ENCODE measurements at places on chromosomes 11 and 22.

- no peak for DNase-seq
These were observed 13.4 kb downstream of the TMPRSS13 start for GRCh38 chr11:117915672-117916235.

GRCh38 chr22:23232094-23232905, 52.0 kb downstream of the BCR start:
- DNase-seq: no peak

GRCh38 chr11:126444072-126444471, 88.6 kb downstream of the ST3GAL4 start:
- DNase-seq: no peak

DNA sequence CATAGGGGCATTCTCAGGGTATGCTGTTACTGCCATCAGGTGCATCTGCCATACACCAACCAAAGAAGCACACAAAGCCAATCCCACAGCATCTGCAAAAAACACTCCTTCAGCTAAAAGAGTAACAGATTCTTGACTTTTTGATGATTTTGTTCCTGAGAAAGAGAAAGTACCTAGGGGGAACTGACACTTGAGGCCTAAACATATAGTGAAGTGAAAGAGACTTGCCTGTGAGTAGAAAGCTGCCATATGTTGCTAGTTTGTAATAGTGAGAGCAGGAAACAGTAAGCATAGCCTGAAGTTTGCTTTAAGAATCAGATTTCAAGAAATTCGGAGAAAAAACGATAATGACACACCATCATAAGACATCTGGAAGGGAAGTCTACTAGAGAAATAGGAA, 97.9 kb upstream of the CTSC start:
- DNase-seq: no peak

- no peak for DNase-seq
These were observed 41.5 kb upstream of the CCND1 start for GRCh38 chr11:69599502-69599901.

GRCh38 chr11:120056301-120057027, 81.4 kb downstream of the TRIM29 start:
- DNase-seq: no peak

- no peak for DNase-seq
These were observed 3.5 kb downstream of the PGGHG start for GRCh38 chr11:292211-293121.

DNA sequence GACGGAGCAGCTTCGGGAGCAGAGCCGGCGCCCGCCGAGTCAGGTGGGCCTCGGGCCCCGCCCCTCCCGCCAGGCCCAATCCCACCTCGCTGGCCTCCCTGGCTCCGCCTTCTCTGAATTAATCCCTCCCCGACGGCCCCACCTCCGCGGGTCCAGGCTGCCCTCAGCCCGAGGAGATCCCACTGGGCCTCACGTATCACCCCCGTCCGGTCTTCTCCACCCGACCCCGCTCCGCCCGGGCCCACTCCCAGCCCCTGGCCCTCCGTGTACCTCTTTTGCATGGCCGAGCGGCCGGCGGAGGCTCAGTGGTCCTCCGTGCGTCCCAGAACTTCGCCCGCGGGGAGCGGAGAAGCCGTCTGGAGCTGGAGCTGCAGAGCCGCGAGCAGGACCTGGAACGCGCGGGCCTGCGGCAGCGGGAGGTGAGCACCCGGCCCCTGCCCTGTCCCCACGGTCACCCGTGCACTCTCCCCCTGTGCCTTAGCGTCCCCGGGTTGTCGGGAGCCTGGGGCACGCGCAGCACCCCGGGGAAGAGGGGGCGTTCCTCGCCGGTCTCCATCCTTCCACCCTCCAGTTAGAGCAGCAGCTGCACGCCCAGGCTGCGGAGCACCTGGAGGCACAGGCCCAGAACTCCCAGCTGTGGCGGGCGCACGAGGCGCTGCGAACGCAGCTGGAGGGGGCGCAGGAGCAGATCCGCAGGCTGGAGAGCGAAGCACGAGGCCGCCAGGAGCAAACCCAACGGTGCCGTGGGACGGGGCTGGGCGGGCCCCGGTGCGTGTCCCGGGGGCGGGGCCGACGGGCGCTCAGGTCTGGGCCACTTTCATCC, 2.2 kb upstream of the CD151 start:
- DNase-seq: peak; percentile 90

DNA sequence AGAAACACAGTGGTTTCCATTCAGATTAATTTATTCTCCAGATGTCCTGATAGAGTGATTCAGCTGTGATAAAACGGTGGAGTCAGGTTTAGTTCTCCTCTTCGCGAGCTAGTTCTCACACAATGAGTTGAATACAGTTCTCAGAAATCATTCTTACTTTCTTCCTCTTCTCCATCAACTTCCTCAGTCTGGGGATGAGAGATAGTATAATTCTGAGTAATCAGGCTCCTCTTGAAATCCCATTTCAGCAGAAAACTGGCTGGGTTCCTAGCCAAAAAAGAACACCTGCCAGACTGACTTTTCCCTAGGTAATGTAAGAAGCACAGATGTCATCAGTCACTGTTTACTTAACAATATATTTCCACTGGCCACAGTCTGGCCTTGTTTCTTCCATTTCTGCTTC, 76.7 kb downstream of the SVIP start:
- no peak for DNase-seq

DNA sequence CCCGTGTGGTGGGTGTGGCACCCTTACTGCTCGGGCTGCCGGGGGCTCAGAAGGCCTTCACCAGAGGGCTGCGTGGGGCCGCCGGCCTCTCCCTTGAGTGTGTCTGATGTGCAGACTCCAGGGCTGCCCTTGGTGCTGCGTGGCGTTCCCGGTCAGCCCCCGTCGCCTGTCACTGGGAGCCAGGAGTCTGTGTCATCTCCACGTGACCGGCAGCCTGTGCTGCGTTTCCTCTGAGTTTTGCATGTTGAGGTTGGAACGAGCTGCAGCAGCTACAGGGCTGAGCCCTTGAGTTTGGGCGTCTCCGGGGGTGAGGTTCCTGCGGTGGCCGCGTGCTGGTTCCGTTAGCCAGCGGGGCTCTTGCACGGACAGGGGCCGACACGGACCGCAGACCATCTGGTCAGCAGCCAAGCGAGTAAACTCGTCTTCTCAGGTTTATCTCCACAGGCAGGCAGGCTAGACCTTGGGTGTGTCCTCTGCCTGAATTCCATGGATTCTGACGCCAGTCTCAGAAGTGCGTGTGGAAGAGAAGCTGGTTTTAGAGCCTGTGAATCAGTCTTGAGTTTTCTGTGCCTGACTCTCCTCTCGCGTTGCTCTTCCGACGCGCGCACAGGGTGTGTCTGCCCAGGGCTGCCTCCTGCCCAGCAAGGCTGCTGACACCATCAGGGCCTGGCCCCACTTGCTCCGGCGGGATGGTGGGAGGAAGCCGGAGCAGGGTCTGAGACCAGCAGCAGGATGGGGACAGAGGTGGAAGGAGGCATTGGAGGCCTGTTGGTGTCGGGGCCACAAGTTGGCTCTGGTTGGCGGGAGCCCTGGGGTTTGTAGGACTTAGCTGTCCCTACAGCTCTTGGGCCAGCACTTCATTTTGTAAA, 10.5 kb downstream of the PTDSS2 start:
- peak; percentile 77 for DNase-seq

DNA sequence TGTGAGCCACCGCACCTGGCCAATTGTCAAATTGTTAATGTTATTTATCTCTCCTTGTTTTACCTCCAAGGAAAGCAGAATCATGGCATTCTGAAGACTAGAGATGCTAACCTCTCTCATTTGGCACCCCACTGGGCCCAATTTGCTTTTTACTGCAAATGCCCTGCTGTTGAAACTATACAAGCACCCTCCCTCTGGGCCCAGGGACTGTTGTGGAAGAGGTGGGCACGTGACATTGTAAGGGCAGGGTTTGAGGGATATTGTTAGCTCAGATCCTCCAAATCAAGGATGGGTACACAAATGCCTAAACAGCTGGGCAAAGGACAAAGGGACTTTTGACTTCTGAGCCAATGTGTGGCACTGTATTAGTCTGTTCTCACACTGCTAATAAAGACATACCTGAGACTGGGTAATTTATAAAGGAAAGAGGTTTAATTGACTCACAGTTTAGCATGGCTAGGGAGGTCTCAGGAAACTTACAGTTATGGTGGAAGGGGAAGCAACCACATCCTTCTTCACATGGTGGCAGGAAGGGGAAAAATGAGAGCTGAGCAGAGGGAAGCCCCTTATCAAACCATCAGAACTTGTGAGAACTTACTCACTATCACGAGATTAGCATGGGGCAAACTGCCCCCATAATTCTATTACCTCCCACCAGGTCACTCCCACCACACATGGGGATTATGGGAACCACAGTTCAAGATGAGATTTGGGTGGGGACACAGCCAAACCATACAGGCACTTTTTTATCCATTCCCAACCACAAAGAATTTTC, 6.5 kb upstream of the ALDH3B2 start:
- no peak for DNase-seq

DNA sequence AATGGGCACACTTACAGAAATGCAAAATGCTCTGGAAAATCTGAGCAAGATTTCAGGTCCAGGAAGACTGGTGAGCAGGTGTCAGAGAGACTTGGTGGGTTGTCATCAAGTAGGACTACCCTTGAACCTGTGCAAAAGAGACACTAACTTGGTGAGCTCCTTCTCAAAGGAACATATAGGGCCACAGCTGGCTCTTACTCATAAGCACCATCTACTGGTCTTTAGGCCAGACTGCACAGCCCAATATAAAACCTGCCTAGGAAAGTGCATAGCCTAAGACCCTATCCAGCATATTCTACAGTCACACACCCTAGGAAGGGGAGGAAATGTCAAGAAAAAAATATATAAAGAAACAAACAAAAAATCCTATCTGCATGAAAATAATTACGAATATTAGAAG, 18.2 kb upstream of the OR10W1 start:
- DNase-seq: peak; percentile 62

DNA sequence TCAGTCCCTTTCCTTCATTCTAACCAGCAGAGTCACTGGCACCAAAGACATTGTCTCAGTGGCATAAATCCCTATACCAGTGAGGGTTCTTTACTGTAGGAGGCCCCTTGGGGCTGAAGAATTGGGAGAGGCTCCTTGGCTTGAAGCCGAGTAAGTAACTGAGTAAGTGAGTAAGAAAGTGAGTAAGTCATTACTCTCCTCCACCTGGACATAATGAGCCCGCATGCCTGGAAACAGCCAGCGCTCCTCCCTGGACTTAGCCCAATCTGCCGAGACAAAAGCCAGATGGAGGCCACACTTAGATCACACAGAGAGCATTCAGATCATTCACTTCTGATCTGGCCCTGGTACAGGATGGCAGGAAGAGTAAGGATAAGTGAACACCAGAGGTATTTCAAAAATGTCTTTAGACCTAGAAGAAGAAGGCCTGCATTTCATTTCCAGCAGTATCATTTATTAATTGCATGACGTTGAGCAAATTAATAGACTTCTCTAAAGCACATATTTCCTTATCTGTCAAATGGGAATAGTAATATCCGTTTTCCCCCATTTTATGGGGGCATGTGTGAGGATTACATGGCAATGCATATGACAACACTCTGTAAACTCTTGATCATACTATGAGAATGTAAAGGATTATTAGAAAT, 8.2 kb upstream of the MICAL3 start:
- DNase-seq: no peak

DNA sequence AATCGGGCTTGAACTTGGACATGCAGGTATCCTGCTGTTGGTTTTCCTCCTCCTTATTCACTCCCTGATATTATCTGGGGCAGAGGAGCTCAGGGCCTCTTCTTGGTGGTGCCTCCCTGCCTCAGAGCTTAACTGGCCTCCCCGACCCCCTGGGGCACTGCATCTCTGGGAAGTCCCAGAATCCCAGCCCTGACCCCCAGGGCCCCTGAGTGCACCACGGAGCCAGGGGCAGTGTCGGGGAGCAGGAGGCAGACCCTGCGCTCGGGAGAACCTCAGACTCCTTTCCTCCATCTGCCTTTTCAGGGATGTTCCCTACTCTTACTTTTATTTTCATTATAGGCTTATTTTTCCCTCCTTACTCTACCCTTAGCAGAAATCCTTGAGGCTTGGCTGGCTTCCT, 537.0 kb downstream of the BRD1 start:
- no peak for DNase-seq

DNA sequence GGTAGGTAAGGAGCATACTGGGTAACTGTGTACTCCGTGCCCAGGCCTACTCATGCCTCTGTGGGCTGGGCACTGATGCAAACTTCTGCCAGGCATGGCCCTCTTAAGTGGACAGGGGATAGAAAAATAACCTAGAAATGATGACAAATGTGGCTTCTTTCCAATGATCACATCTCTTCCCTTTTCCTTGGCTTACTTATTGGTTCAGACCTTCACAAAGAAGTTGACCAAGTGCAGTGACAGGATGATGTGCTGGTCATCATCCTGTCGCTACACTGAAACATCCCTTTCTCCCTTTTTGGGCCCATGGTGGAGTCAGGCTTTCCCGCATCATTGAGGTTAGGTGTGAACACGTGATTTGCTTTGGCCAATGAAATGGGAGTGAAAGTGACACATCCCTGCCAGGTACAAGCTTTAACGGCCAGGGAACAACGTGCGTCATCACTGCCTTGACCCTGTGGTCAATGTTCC, 31.8 kb upstream of the APOBEC3A start:
- DNase-seq: no peak

DNA sequence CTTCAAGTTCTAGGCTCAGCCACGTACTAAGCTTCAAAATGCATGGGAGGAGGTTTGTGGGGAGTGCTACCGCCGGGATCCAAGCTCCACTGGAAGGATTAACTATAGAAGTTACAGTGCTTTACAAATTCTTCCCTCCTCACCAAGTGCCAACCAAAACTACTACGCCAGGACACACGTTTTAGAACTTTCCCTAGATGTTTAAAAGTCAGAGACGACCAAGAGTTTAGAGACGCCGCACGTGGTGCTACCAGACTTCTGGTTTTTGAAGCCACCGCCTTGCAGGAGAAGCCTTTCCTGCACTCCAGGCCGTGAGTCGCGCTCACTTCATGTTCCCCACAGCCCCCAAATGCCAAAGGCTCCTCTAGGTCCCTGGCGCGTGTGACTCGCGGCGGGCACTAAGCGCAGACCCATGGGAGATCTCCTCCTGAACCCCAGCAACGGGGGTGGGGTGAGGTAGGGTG, 734 bp downstream of the SNU13 start:
- peak; percentile 51 for DNase-seq

GRCh38 chr11:36695111-36695510, 97.1 kb upstream of the RAG2 start:
- DNase-seq: no peak

DNA sequence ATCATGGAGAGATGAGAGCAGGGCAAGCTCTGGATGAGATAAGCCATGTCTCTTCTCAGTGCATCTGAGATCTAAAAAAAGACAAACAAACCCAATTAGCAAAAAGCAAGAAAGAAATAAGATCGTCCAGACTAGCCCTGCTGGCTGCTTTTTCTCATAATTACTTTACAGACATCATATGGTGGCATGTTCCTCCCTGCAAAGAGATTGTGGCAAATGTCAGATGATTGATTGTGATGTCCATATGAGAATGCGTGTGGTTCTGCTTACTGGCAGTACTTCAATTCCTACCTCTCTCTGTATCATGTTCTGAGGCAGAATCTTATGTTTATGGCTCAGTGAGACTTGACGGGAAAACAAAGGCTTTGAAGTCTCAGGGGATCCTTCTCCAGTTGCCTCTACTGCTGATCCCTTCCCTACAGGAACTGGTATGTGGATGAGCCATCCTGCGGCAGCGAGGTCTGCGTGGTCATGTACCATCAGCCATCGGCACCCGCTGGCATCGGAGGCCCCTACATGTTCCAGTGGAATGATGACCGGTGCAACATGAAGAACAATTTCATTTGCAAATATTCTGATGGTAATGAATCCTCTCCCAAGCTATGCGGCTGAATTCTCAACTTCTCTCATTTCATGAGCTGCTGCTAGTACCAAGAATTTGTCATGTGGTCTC, 8.8 kb downstream of the LAYN start:
- no peak for DNase-seq

- no peak for DNase-seq
These were observed 205.6 kb downstream of the DDX10 start for GRCh38 chr11:108870373-108871020.
